ENCODE measurements at places on chromosomes 2 and 18.

- no peak for DNase-seq
Measured at GRCh38 chr18:50727721-50728471, 91.9 kb downstream of the MRO start.

DNA sequence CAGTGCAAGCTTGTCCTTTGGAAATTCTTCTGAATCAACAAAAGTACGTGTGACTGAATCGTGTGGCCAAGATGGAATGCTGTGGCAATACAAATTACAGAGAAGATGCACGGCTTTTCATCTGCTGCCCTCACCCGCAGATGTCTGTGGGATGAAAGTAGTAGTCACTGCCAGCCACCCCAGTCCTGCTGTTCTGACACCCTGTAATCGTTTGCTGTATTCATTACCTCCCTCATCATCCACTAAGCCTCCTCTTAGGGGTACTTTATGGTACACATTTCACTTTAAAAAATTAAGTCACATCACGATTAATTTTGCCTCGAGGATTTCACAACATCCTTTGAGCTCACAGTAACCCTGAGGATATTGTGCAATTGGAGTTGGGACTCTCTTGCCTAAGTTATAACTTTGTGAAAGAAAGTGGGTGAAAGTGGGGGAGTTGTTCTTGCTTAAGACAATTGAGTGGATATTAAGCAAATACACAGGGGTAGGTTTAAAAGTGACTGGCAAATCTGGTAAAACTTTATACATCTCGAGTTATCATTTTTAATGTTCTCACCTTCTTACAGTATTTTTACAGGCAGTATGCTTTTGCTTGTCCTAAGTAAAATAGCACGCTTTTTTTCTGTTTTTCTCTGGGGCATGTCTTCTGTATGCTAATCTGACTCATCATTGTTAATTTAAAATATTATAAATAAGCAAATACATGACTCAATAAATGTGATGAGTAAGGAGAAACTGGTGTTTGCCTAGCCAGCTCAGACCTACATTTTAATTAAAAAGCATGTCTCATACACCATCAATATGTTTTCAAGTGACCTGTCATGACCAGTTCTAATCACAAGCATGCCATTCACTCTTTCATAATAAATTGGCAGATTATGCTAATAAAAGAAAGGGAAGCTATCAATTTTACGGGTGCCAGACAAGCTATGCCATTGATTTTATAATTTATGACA is 680.9 kb downstream of the IRS1 start:
- no peak for DNase-seq

GRCh38 chr2:67896076-67896475 is 166.7 kb downstream of the C1D start:
- no peak for DNase-seq

DNA sequence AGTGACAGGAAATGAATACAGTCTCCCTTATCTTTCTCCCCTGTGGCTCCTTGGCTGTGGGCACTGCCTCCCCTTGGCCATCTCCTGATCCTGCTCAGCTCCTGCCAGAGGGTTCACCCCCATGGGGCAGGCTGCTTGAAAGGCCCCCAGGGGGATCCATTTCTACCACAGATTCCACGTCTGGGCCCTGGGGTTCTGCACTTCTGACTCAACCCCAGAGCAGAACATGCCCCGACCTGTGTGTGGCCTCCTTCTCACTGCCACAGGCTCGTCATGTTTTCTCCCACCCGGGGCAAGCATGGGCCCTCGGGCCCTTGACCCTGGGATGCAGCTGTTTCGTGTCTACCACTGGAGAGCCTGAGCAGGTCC is 122.2 kb downstream of the ACKR3 start:
- no peak for DNase-seq

DNA sequence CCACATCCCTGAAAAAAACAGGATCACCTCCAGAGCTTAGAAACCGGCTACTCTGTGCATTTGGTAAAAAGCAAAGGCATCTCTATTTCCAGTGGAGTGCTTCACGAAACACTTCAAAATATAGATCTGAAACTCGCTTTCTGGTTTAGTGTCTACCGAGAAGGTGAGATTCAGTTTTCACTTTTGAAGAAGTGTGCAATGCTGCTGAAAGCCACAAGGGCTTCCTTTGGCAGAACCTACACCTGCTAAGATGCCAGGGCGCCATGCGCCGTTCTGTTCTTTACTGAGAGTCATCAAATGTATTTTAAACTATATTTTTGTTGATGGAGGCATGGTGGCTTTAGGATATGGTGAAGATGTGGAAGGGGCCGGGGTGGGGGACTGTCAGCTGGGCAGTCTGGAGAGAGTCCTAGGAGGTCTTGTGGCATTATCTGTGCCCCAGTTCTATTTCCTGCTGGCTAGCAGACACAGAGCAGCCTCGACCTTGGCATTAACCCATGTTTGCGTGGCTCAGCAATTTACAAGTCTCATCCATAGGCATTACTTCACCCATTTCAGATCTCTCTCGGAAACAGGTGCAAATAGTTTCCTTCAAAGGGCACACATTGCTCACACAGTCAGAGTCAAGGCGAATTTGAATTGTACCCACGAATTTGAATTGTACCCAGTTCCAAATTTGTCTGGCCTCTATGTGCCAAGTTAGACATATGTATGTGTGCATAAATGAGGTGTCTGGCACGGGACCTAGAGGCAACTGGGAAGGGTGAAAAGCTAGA is 46.7 kb upstream of the KCNF1 start:
- DNase-seq = no peak

DNA sequence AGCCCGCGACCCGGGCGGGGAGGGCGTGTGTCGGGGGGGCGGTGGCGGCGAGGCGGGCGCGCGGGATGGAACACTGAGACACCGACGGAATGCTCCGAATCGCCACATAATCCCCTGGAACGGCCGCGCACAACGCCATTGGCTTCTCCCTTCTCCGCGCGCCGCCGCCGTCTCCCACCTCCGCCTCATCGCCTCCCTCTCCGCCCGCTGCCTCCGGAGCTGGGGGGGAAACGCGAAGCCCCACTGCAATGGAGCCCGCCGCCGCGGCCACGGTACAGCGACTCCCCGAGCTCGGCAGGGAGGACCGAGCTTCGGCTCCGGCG is at the start of gene PHLPP1:
TSS of gene PHLPP1 (plus strand) at position 106 of the 323 bp plus-strand sequence. CDS start at position 249, 143 bp downstream.
- DNase-seq = no peak

DNA sequence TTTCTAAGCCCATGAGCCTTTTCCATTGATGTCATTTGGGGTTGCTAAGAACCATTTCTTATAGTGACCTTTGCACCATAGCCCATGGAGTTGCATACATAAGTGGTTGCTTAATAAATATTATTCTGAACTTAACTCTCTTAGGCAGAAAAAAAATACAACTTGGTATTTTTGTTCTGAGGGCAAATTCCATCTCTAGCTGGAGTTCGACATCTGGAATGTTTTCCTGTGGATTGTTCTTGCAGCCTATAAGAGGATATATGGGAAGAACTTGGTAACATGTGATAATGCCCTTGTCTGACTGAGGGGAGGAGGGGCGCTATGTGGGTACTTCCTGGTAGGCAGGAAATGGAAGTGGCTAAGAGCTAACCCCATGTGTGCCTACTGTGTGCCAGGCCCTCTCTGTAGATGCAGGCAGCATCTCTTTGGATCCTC is 20.7 kb downstream of the IGFBP2 start:
- no peak for DNase-seq

- no peak for DNase-seq
Measured at GRCh38 chr2:27765621-27766286, 5.8 kb upstream of the MRPL33 start.

GRCh38 chr2:12514631-12515437 is 201.9 kb upstream of the TRIB2 start:
- DNase-seq = no peak

- no peak for DNase-seq
Measured at GRCh38 chr18:48735080-48735676, 196.3 kb downstream of the CTIF start.
